ENCODE measurements at places on chromosomes 16 and 17. TPM values are rescaled to one million over a fixed set of nuclear protein-coding genes. Genes with fewer than 3 reads are reported as not detected.

Gene STX1B
- 2.7 TPM for total RNA-seq

Gene GGT6
- total RNA-seq: not detected

Gene TP53TG3D
- total RNA-seq: not detected

Gene CCL5
- total RNA-seq: 3.3 TPM

Gene ABCA8
- total RNA-seq: not detected

Gene GLOD4
- total RNA-seq: 69.3 TPM

Gene FA2H
- 1.0 TPM for total RNA-seq

GRCh38 chr17:19338031-19338990, 24.2 kb downstream of the B9D1 start:
- DNase-seq: peak; percentile 86

GRCh38 chr16:11796227-11797165, 562 bp downstream of the ZC3H7A start:
- DNase-seq: no peak

DNA sequence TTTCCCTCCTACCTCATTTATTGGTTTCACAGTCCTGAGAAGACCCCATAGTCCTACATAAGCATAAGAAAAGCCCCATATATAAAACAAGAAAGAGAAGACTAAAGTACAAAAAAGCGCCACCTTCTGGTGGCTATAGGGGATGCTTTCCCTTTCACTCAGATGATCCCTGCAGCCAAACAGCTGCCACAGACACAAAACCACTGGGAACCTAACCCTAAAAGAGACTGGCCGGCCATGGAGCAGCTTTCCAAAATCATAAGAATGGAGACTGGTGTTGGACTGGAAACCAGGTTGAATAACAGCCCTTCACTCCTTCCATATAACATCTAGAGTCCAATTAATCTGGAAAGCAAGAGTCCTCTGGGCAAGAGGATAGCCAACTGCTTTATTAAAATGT, 11.4 kb downstream of the DYNC1LI2 start:
- DNase-seq: peak; percentile 52

GRCh38 chr17:10224582-10225195, 26.3 kb upstream of the GAS7 start:
- DNase-seq: no peak

GRCh38 chr16:29809031-29809747, 2.8 kb upstream of the PRRT2 start:
- DNase-seq: no peak

DNA sequence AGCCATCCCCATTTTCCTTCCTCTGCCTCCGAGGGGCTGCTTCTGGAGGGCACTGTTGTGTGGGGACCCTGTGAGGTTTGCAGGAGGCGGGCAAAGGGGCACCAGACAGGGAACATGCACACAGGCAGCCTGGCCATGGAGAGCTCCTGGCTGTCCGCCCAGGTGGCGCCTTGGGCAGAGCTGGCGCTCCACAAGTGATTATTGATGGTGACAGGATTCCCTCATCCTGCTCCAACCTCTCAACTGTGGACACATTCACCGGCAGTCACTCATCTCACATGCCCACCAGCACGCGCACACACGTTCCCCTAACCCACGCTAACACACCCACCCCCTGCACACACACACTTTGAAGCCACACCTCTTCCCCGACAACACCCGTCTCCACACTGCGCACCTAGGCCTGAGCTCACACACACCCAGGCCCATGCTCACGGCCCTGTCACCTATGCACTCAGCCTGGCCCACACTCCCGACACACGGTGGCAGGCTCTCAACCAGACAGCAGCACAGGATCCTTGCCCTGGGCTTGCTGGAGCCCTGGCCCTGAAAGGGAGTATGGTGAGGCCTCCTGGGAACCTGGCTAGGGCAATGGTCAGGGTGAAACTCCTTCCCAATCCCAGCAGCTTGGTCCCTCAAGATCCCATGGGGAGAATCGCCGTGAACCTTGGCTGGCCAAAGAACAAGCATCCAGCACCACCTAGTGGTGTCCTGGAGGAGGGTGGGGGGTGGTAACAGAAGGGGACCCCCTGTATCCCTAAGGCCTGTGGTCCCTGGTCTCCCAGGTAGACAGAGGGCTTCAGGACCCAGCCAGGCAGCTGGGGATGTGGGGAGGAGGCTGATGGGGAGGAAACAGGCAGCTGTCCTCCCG, 3.6 kb downstream of the PNMT start:
- DNase-seq: peak; percentile 48

- no peak for DNase-seq
Observed at GRCh38 chr16:13306161-13306995, 405.0 kb downstream of the SHISA9 start.

GRCh38 chr17:44795421-44795820, 34.7 kb downstream of the GJC1 start:
- DNase-seq: no peak

GRCh38 chr16:12090151-12090530, 113.6 kb downstream of the SNX29 start:
- no peak for DNase-seq

DNA sequence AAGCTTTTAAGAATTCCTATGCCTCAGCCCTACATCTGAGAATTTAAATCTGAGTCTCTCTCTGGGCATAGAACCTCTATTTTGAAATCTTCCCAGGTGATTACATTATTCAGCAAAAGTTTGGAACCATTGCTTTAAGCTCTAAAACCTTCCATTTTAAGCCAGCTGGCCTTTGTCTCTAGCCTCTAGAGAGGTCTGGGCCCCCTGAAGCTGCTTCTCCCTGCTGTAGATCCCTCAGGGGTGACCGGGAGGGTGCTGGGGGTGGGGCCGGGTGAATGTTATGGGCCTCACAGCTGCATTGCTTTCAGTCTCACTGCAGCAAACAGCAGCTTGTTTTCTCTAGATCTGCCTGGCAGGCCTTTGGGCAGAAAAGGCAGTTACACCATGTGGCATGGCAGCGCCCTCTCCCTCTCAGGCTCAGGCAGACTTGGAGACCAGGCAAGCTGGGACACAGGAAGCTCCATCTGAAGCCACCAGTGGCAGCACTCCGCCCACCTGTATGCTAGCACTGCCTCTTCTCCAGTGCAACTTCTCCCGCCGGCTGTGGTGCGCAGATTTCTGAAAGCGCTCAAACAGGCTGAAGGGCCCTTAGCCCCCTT, 66.3 kb downstream of the MPRIP start:
- no peak for DNase-seq

GRCh38 chr17:82019690-82020571, 2.7 kb downstream of the CENPX start:
- DNase-seq: peak; percentile 68

DNA sequence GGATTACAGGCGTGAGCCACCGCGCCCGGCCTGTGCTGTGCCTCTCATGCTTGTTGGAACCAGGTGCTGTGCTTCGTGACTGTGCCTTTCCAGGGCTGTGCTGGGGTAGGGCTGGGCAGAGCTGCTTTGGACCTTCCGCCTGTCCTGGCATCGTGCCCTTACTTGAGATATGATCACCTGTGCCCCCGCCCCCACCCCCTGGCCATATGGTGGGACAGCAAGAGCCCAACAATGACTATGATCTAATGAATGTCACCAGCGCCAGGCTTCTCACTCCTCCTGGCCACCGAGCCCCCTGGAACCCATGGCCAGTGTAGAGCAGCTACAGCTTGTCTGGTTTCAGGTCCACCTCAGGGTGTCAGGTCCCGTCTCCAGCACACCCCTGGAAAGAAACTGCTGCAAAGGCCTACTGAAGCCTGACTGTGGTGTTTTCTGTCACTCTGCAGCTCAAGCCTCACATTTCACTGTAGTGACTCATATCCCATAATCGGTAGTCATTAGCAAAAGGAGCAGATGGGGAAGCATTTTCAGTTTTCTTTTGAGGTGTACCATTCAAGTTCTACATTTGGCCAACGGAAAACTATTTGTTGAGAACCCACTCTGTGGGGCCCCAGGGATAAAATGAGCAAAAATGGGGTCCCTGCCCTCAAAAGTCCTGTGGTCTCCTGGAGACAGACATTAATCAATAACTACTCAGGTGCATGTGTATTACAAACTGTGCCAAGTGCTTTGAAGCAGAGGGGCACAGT, 22.1 kb downstream of the FCSK start:
- no peak for DNase-seq

DNA sequence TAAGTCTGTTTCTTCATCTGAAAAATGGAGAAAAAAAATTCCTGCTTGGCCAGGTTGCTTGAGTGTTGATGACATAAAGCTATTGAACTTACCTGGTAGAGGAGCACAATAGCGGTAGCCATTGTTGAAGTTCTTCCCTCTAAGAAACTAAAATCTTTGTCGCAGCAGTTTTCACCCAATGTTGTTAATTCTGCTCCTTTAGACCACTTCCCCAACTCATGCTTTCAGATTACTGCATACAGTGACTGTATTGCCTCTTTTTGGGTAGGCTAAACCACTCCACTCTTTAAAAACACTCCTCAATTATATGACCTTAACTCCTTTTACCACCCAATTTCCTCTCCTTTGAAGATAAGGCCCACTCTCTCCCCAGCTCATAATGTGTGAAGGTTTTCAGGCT, 35.7 kb upstream of the CCL2 start:
- no peak for DNase-seq

- DNase-seq: no peak
Observed at GRCh38 chr16:71796501-71797097, 12.0 kb downstream of the AP1G1 start.
